ENCODE measurements at places on chromosomes 3 and 15.

DNA sequence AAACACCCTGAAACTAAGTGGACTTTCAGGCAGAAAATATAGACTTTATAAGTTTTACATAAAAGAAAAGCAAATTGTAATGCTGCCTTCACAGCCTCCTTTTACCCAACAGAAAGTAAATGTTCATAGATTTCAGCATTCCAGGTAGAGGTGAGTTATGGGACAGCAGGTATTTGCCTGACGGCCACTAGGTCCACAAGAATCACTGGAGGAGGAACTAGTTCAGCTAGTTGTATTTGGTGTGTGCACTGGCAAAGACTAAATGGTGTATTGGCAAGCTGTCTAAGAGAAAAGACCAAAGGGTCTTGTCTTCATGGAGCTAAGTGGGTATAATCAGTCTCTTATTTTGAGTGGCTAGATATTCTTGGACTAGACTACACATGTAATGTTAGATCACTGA, 34.2 kb downstream of the ZNF654 start:
- DNase-seq = no peak

DNA sequence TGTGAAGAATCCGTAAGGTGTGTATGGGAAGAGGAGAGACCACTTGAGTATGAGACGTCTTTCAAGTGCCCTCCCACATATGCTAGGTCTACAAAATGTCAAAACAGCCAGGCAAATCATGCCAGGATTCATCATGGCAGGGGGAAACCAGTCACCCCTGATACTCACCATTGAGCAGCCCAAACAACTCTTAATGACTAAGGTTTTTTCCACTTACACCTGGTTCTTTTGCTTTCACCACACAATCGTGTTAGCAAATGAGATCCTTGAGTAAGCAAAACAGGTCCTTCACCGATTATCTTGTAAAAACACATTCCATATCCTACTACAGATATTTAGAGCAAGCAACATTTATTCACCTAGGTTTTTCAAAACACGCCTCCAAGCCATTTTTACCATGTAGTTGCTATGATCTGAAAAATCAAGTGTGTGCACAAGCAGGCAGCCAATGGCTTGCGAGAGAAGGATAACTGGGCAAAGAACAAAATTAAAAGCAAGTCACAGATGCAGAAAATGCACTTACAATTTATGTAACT, 177.5 kb upstream of the LPP start:
- no peak for DNase-seq

DNA sequence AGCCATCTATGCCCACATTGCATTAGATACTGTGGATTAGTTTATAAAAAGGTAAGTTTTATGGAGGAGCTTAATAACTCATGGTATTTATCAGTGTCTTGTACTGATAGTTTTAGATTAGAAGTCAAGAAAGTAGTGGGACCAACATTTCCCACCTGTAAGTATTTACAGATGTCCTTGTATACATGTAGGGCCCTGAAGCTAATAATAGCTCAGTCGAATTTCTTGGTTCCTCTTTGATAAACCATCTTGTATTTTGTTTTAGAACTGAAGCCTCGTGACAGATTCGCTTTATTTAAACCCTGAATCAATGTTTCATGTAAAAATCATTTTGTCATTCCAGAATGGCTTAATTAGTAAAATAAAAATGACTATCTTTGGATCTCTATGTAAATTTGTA, 73.4 kb downstream of the CRYBG3 start:
- DNase-seq = no peak

DNA sequence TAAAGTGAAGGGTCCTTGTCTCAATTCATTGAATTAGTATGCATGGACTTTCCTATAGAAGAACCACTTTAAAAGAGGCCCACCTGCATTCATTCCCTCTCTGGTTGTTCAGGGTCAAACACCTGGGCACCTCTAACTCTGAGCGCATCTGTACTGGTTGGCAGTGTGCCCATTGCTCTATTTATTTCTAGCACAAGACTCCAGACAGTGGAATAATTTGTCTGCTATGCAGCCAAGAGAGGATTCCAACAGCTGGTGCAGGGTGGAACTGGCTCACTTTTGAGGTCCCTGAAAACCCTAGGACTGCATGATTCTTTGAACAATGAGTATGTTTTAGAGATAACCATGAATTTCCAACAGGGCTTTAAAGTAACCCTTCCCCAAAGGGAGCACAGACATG, 57.9 kb downstream of the CCDC33 start:
- no peak for DNase-seq

GRCh38 chr15:94674296-94674695, 442.9 kb downstream of the MCTP2 start:
- DNase-seq = no peak

GRCh38 chr3:165206454-165207266, 10.5 kb upstream of the SLITRK3 start:
- DNase-seq = peak; percentile 3

DNA sequence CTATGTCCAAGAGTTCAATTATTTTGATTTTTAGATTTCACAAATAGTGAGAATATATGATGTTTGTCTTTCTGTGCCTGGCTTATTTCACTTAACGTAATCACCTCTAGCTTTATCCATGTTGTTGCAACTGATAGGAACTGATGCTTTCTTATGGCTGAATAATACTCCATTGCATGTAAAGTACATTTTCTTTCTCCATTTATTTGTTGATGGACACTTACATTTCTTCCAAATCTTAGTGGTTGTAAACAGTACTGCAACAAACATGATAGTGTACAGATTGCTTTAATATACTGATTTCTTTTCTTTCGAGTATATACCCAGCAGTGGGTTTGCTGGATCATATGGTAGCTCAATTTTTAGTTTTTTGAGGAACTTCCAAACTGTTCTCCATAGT, 600.6 kb upstream of the SEMA6D start:
- DNase-seq = no peak

DNA sequence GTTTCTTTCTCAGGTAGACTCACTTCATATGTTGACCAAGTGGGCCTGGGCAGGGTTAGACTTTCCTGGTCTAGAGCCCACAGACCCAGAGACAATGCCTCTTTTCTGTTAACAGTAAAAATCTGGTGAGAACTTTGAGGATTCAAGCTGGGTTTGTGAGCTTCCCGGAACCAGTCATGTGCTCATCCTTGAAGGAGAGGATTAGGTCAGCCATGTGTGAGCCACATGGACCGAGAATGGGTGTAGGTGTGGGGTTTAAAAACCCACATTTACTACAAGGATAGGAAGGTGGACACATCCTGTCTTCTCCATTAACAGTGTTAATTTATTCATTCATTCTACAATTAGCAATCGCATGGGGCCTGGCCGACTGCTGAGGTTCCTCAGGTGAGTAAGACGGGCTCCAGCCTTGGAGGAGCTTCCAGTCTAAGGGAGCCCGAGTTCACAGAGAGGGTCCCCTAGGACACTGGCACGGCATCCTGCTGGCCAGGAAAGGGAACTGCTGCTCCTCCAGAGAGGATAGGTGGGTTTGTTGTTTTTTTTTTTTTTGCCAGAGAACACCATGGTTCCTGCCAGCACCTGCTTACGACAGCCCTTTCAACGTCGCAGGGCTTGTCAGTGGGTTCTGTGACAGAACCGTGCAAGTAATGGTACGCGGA, 69.0 kb downstream of the SQOR start:
- DNase-seq = no peak

GRCh38 chr3:52237657-52238172, 1.2 kb downstream of the TWF2 start:
- DNase-seq = no peak

DNA sequence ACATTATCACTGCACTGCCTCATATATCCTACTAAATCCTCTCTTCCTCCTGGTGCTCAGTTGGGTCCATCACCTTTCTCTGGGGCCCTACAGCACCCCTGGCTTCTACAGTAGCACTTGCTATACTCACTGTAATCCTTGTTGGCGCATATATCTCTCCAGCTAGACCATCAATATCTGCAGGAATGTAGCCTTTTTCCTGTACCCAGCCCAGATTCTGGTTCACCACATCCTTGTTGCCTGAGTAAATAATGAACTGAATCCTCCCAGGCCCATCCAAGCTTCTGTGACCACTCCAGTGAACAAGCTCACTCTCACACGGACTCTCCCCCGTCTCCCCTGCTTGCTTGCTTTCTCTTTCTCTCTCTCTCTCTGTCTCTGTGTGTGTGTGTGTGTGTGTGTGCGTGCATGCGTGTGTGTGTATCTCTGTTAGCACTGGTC, 62.5 kb upstream of the LIPC start:
- DNase-seq = no peak

- DNase-seq = no peak
Observed at GRCh38 chr3:157958457-157958856, 147.8 kb downstream of the SHOX2 start.

DNA sequence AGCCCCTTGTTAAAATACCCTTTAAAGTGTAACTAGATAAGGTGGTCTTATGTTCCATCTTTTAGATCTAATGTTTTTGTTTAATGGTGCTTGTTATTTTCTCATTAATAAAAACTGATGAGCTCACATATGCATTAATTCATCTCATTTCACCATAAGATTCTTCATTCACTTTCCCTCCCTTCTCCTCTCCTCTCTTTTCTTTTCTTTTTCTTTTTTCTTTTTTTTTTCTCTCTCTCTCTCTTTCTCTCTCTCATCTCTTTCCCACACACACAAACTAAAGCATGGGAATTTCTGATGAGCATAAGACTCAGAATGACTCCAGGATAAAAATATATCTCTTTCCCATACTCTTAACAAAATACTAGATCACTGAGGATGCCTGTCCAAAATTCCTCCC, 49.6 kb downstream of the MECOM start:
- DNase-seq = no peak

DNA sequence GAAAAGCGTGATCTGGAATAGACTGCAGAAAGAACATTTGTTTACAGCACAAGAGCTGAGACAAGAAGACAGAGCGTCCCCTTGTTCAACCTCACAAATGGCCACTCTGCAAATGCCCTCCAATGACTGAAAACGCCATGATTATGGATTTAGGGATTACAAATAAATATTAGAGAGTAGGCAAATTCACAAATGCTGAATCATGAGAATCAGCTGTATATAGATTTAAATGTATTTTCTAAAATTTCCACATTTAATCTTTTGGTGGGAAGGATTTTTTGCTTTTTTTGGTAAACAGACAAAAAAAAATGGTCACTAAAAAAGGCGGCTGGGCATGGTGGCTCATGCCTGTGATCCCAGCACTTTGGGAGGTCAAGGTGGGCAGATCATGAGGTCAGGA, 10.6 kb upstream of the POLG start:
- no peak for DNase-seq

DNA sequence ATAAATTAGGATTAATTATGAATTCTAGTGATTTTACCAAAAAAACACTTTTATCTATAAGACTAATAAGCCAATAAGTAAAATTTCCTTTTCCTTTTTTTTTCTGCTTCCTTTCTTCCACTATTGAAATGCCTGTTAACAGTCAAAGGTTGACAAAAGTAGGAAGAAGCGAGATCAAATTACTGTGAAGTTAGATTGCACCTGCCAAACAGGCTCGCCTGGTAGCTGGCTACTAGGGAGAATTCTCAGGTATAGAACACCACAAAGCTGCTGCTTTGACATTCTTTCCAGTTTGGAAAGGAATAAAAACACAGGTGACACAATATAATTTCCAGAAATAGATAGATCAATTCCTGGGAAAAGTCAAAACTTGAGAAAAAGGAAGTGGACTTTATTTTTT, 749.0 kb downstream of the NSUN3 start:
- DNase-seq = no peak

DNA sequence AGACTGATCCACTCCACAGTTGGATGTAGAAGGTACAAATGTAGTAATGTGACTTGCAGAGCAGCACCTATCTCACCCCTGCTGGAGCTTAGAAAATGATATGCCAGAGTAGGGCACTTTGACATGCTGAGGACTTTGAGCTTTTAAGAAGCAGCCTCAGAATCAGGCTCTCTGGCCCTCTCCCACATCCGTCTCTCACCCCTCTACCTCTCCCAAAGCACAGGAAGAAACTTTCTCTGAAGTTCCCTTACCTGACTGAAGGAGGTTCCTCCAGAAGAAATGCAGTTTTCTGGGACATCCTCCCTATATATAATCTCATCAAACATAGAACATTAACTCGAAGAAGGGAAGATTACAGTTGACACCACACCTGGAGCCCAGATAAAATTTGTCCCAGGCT, 98.4 kb upstream of the PEX5L start:
- DNase-seq = no peak

- no peak for DNase-seq
Observed at GRCh38 chr15:79601405-79602086, 169.4 kb downstream of the MINAR1 start.

GRCh38 chr3:56591262-56591661, 34.3 kb downstream of the CCDC66 start:
- no peak for DNase-seq

- no peak for DNase-seq
Observed at GRCh38 chr3:84904816-84905555, 53.8 kb upstream of the CADM2 start.

DNA sequence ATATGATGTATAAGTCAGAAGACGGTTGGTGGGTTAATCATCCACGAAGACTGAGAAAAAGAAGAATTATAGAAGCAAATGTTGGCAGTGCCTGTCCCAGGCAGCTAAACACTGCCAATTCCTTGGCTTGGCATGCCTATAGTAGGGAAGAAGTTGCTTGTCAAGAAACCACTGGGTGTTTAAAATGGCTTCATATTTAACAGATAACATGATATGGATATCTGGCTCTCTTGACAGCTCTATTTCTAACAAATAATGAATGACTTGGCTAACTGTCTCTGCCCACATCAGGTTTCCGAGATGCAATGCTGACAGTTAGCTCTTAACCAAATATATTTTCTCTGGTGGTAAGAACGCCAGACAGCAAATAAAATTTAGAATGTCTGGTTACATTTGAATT, 341.7 kb upstream of the KCNMB2 start:
- no peak for DNase-seq

DNA sequence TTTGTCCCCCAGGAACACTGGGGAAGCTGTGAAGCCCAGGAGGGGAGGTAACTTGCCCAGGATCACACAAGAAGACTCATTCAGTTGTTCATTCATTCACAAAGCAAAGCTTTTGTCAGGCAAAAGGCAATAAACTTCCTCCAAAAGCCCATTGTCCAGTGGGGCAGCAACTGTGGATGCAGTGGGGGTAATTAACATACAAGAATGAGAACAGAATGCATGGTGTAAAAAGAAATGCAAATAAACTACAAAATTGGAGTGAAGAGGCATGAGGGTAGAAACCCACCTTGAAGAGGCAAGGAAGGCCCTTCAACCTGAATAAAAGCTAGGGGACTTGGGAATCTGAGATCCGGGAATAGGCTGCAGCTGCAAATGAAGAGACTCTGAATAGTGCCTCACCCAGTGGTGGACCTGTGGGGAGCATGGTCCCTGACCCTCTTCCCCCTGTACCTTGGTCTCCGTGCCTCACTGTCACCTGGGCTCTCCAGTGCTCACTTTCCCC, 363.6 kb downstream of the CLSTN2 start:
- no peak for DNase-seq

GRCh38 chr3:183131735-183132134, 30.8 kb downstream of the LAMP3 start:
- DNase-seq = no peak

- DNase-seq = no peak
Observed at GRCh38 chr3:178823591-178824246, 247.9 kb downstream of the ZMAT3 start.

Data from stimulated activated CD4-positive, alpha-beta T cell treated with anti-CD3 and anti-CD28 coated beads, TNF-alpha, amount 100 ng/mL, for 1 hour (primary cell).